Stimulated activated CD4-positive, alpha-beta T cell treated with anti-CD3 and anti-CD28 coated beads, TNF-alpha, amount 100 ng/mL, for 24 hours (primary cell): ENCODE measurements at places on chromosomes 11 and 22.

DNA sequence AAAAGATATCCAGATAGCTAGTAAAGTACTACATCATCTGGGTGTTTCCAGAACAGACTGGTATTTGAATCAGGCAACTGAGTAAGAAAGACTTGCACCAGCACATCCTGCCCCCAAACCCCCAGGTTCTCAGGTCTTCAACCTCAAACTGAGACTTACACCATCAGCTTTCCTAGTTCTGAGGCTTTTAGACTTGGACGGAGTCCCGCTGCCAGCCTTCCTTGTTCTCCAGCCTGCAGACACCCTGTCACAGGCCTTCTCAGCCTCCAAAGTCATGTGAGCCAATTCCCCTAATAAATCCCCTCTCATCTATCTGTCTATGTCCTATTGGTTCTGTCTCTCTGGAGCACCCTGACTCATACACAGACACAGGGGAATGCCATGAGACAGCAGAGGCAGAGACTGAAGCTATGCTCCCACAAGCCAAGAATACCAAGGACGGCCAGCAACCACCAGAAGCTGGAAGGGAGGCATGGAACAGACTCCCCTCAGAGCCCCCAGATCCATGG lies 10.9 kb downstream of the SMCO4 start:
- DNase-seq: no peak

- no peak for DNase-seq
Observed at GRCh38 chr11:86670181-86670580, 2.2 kb downstream of the ME3 start.

- DNase-seq: no peak
Observed at GRCh38 chr11:1237128-1237580, 14.3 kb downstream of the MUC5B start.

GRCh38 chr22:45197606-45198462 lies 34.1 kb downstream of the NUP50 start:
- no peak for DNase-seq

GRCh38 chr11:63766531-63767235 lies 1.9 kb downstream of the ZFTA start:
- DNase-seq: no peak

GRCh38 chr11:128399251-128400121 lies 187.9 kb downstream of the ETS1 start:
- no peak for DNase-seq

DNA sequence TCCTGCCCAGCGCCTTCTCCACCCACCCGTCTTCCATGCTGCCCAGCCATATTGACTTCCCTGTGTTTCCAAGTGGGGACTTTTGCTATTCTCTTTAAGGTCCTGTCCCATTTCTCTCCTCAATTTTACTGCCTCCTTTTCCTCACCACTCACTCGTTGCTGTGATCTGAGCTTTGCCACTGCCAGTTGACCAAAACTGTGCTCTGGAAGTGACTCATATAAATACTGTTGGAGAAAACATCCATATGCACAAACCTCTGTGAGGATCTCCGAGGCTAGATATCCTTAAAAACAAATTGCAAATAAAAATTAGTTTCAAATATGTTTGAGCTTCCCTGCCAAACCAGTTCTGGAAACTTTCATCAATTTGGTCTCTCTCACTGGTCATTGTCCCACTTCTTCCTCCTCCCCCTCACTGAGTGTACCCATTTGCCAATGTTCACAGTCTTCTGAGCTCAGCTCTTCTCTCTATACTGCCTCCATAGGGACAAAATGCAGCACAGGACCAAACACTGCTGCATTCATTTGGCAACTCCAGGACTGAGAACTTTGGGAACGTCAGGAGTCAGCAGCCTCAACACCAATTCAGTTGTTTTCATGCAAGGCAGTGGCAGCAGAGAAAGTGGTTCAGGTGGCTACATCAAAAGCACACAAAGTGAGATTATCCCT lies 34.0 kb upstream of the MMP13 start:
- no peak for DNase-seq

DNA sequence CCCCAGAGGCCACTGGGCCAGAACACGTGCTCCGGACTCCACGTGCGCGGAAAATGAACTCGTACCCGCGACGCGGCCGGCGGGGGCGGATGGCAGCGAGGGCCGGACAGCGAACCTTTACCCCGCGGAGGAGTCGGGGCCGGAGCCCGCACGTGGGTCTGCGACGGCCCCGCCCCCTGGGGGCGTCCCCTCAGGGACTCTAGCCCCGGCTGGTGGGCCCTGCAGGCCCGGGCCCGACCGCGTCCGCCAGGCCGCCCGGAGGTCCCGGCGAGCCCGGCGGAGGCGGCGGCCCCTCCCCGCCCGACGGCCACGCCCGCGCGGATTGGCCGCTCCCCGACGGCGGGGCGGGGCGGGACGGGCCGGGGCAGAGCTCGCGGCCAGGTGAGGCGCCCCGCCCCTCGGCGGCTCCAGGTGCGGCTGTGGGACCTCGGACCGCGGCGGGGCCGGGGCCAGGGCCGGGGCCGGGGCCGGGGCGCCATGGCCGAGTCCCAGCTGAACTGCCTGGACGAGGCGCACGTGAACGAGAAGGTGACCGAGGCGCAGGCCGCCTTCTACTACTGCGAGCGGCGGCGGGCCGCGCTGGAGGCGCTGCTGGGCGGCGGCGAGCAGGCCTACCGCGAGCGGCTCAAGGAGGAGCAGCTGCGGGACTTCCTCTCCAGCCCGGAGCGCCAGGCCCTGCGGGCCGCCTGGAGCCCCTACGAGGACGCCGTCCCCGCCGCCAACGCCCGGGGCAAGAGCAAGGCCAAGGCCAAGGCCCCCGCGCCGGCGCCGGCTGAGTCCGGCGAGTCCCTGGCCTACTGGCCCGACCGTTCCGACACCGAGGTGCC lies at the start of gene FAM83F:
FAM83F (plus strand) TSS at position 389 of the 827 bp plus-strand sequence; CDS start at position 478, 89 bp downstream.
- DNase-seq: no peak

GRCh38 chr11:60433401-60433800 lies 4.0 kb downstream of the MS4A5 start:
- no peak for DNase-seq

DNA sequence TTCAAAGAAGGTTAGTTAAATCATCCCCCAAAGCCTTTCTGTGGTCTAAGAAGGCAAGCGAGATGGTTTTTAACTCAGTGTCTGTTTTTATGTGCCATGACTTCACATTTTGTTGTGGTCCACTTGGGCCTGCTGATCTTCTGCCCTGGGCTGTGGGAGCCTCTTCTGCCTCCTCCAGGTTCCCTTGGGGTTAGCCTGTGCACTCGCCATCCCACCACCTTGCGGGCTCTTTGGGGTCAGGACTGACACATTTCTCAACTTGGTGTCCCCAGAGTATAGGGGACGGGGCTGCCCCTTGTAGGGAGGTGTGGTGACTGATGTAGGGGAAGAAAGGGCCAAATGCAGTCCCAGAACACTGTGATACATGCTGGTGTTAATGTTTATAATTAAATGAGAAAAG lies 207.0 kb downstream of the TBC1D22A start:
- peak; percentile 2 for DNase-seq

DNA sequence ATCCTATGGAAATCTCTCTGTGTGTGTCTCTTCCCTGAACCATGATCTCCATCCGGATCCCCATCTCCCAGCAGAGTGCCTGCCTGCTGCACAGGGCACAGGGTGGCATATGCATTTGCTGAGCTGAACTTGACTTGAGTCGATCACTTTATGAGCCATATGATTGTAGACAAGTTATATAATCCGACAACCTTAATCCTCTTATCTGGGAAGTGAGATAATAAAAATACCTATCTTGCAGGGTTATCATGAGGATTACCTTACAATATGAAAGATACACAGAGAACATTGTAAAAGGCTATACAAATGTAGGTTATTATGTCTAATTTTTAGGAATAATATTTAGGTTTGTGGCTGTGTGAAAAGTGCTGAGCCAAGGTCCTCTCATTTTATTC lies 124.5 kb downstream of the ST3GAL4 start:
- no peak for DNase-seq

GRCh38 chr11:61333550-61334433 lies 764 bp downstream of the TKFC start:
- DNase-seq: no peak

DNA sequence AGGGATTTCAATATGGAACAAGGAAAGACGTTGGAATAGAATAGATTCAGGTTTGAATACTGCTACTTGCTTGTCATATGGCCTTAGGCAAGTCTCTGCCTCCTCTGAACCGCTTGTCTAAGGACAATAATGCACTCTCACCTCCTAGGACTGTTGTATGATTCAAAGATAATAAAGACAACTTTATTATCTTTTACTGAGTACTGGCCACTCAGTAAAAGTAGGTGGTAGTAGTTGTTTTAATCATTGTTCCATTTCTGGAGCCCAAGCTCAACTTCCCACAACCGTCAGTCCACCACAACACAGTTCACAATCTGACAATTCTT lies 134.2 kb downstream of the ME3 start:
- no peak for DNase-seq

GRCh38 chr11:29293825-29294224 lies 723.0 kb downstream of the KCNA4 start:
- no peak for DNase-seq

DNA sequence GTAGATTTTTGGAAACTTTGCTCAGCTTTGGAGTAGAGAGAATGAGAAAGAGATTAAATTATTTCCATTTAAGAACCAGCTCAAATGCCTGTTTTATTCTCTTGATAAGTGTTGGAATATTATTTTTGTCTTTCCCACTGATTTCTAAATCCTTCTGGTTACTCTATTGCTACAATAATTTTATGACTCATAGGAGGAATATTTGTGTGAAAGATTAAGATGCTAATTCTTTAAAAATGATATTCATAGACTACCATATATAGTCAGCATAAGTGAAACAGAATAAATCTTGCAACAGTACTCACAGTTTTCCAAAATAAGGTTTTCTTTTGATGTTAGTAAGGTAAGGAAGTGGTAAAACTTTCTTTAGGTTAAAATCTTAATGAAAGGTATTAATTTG lies 60.9 kb downstream of the YAP1 start:
- no peak for DNase-seq

- no peak for DNase-seq
Observed at GRCh38 chr11:19374151-19374569, 133.4 kb upstream of the E2F8 start.

DNA sequence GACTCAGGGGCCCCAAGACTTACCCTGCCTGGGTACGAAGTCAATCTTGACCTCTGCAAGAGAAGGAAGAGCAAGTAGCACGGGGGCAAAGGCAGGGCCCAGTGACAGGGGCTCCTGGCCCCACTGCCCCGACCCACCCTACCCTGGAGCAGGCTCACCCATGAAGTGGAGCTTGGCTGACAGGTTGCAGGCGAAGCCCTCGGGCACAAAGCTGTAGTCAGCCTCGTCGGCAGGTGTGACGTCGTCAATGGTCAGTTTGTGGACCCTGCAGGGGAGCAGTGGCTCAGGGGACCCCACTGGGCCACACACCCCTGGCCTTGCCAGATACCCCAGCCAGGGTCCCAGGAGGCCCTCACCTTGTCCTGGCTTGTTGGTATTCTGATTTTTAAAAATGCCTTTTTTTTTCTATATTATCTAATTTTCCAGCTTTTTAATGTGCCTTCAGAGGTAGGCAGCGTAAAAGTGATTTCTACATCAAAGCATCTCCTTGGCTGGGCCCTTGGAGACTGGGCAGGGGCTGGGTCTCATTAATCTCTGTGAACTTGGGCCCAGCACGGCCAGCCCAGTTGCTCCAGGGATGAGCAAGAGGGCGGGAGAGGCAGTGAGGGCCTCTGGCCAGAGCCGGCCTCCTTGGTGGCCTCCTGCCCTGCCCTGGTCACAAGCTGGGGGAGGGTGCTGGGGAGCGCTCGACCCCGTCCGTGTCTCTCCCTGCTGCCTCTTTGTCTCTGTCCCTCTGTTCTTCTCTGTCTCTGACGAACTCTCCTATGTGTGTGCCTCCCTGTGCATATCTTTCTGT lies 11.3 kb downstream of the MYBPC3 start:
- DNase-seq: no peak

GRCh38 chr11:87330187-87330601 lies 292.5 kb downstream of the TMEM135 start:
- no peak for DNase-seq

- DNase-seq: no peak
Observed at GRCh38 chr22:24106385-24107381, 74.6 kb upstream of the SUSD2 start.

DNA sequence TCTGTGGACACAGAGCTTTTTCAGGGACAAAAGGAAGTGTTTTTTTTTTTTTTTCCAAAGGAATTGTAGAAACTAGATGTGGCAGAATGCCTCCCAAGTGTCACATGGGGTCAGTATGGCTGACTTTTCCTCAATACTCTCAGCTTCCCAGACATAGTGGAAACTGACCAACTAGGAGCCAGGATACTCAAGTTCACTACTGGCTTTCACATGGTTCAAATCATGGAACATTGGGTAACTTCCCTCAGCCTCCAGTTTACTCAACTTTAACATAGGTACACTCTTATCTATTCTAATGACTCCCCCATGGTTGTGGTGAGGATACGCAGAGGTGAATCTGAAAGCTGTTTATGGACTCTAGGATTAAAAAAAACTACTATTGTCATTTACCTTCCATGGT lies 1.4 kb downstream of the SLC5A1 start:
- no peak for DNase-seq

GRCh38 chr11:59756558-59756840 lies 1.3 kb downstream of the STX3 start:
- DNase-seq: no peak

- DNase-seq: peak; percentile 29
Observed at GRCh38 chr22:17303840-17304779, 65.2 kb upstream of the CECR2 start.

DNA sequence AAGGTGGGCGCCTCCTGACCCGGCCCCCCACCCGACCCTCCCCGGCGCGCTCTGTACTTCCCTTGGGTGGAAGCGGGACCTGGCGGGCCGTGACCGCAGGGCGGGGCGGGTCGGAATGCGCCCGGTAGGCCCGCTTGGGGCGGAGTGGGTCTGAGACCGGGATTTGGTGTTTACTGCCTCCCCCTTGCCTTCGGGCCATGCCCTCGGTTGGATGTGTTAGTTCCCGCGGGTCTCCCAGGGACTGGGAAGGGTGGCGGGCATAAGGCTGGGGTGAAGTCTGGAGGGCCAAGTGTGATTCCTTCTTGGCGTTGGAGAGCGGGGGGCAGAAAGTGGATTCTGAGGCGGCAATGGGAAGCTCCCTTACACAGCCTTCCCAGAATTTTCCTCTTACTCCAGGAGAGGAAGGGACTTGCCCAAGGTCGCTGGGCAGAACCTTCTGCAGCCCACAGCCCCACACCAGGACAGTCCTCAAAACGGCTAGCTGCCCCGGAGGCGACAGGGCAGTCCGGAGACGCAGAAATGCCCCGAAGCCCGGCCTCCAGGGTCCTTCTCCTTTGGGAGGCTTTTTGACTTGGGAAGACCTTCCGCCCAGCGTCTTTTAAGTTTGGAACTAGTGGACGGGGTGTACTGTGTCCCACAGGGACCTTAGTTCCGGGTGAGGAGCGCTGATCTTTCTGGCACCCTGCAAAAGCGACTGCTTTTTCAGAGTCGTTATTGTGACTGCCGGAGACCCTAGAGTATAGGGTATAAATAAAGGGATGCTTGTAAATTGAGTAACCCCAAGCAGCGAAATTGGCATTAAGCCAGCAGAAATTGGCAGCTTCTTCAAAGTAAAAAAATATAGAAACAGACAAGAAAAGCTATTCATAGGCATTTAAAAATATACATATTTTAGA lies 647 bp downstream of the SWAP70 start:
- no peak for DNase-seq

DNA sequence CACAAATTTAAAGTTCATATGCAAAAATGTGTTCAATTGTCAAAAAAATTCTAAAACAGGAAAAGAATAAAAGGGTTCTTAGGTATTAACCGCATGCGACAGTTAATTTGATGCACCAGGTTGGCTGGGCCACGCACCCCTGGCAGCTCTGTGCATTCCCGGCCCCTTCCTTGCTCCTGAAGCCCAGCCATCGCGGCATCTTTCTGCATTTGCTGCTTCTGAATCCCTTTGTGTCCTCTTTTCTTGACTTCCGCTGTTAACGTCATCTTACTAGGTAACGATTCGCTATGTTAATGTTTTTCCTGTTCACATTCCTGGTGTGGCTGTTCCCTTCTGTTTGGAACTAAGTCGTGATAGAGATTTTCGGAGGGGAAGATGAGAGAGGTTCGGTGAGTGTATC lies 7.9 kb upstream of the KLHDC7B start:
- no peak for DNase-seq
